NCI-H1694 treated with DMSO at 0.1 percent for 48 hours (cell line): ENCODE measurements at places on chromosomes 7 and 10.

- DNase-seq = peak; percentile 3
Measured at GRCh38 chr10:122267849-122268737, 3.0 kb upstream of the BTBD16 start.

GRCh38 chr10:117320050-117320665 lies 55.1 kb downstream of the PDZD8 start:
- DNase-seq = no peak

- no peak for DNase-seq
Measured at GRCh38 chr7:152677808-152678670, 2.1 kb upstream of the XRCC2 start.

GRCh38 chr10:127762925-127763324 lies 25.9 kb downstream of the FOXI2 start:
- DNase-seq = no peak

GRCh38 chr10:33304423-33305225 lies 29.8 kb downstream of the NRP1 start:
- no peak for DNase-seq

DNA sequence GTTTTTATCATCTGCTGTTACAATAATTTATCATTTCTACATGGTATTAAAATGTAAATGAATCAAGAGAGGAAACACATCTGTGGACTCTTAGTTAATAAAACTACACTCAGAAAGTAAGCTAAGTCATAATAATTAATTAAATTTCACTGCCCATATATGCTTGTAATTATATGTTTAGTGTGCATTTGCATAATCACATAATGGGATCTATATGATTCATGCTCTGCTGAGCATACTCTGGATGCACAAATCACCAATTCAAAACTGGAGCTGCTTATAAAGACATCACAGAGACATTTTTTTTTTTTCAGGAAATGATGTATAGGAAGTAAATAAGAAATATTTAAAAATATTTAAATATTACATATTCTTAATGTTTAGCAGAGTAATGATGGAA lies 151.6 kb upstream of the STEAP4 start:
- no peak for DNase-seq
